Mucosa of gallbladder (tissue), 1 donor: ENCODE measurements at places on chromosomes 2 and 18.

- DNase-seq: no peak
Measured at GRCh38 chr2:139209586-139209985, 429.4 kb upstream of the NXPH2 start.

DNA sequence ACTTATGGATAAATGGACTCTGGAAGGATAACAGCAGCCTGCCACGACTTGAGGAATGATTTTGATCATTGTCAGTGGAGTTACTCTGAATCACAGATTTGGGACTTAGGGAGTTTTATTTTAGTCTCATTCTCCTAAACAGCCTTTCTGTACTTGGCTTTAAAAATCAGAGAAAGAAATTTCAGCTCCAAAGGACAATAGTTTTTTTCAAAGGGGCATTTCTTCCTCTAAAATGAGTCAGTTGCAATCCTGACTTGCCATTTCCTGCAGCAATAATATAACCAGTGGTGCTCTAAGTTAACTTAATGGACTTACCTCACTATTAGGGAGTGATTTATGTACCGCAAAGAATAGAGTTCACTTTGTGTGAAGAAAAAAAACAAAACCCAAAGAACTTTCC, 35.1 kb upstream of the MTX2 start:
- DNase-seq: no peak

DNA sequence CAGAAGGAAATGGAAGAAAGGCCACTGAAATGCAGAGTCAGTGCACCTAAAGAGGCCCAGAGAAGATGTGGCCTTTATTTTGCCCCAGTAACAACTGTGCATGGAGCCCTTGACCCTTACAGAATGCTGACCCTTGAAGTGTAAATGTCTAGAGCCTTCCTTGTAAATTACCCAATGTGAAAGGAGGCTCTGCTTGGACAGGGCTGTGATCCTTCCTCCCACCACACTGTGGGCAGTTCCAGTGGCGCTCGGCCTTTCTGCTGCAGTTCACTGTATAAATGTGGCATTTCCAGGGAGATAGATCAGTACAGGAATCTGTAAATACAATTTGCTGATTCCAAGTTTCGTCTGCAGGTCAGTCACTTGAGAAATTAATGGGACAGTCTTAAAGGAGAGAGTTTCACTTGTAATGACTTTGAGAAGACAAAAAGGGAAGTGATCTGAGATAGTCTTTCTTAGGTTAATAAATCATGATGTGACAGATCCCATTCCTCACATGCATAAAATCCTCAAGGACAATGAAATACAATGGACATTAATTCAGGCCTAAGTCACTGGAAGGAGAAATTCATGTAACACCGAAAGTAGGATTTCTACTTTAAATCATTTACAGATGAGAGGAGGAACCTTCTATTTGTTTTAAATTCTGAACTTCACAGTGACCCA, 133.8 kb upstream of the LMAN1 start:
- DNase-seq: no peak

DNA sequence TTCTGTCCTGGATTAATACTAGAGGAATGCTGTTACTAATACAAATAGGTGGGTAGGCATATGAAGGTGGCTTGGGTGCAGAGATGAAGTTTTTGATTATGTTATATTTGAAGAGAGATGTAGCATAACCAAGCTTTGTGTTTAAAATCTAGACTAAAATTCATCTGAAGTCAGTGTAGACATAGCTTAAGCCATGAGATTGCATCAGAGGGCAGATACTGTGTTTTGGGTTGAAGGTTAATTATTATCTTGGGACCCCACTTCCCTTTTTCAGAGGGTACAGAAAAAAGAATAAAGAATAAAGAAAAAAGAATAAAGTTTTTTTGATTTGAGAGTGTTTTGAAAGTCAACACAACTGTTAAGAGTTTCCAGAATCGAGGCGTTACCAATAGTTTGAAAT, 13.0 kb downstream of the PPM1B start:
- no peak for DNase-seq

GRCh38 chr18:62992877-62993365, 277.6 kb downstream of the PHLPP1 start:
- DNase-seq: peak; percentile 10

GRCh38 chr18:42306594-42306980, 351.6 kb downstream of the PIK3C3 start:
- DNase-seq: no peak

- DNase-seq: no peak
Measured at GRCh38 chr2:153043385-153043784, 325.0 kb downstream of the ARL6IP6 start.

GRCh38 chr2:48137829-48138228, 231.5 kb upstream of the FBXO11 start:
- no peak for DNase-seq

DNA sequence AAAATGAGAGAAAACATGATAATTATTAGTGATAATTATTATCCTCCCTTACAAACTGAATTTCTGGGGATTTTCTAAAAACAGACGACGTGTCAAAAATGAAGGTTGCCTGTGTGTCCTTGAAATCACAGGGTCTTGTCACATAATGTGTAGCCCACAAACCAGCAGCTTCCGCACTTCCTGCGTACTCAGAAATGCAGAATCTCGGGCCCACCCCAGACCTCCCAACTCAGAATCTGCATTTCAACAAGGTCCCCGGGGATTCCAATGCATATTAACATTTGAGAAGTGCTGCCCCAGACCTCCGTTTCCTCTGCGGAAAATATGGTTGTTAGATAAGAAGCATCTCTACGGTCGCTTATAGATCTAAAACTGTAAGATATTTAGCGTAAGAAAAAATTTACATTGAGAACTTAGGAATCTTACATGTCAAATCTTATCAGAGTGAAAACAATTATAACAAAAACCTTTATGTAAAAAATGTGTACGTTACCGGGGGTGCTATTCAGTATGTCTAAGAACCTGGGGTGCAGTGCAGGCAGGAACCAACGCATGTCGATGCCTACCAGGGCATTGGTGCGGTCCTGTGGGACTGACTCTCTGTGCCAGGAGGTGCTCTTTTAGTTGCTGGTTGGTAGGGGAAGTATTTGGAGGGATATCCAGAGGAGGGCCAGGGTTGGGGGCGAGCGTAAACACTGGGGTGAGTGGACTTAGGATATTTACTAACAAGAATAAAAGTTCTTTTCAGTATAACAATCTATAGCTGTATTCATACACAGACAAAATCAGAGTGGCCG, 15.2 kb downstream of the CDKL4 start:
- no peak for DNase-seq

GRCh38 chr2:129907256-129907998, 72.0 kb upstream of the RAB6C start:
- DNase-seq: no peak

- no peak for DNase-seq
Measured at GRCh38 chr2:182920631-182921056, 54.2 kb upstream of the FRZB start.

GRCh38 chr18:26424428-26425147, 123.8 kb downstream of the KCTD1 start:
- no peak for DNase-seq

DNA sequence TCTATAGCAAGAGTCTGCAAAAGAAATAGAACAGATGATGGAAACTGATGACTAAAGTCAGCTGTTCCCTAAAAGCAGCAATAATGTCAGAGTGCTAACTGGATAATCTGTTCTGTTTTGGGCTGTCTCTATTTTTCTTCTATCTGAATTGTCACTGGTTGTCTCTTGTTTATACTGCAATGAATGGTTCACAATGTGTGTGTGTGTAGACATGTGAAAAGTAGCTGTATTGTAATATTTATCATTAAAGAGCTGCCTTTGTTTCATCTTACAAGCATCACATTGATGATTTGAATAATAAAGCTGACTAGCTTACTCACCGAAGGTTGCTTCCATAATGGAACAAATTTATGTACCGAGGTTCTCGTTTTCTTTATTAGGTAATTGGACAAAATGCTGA, 456.0 kb upstream of the ZEB2 start:
- no peak for DNase-seq

GRCh38 chr18:2997429-2997828, 15.5 kb downstream of the LPIN2 start:
- DNase-seq: no peak

DNA sequence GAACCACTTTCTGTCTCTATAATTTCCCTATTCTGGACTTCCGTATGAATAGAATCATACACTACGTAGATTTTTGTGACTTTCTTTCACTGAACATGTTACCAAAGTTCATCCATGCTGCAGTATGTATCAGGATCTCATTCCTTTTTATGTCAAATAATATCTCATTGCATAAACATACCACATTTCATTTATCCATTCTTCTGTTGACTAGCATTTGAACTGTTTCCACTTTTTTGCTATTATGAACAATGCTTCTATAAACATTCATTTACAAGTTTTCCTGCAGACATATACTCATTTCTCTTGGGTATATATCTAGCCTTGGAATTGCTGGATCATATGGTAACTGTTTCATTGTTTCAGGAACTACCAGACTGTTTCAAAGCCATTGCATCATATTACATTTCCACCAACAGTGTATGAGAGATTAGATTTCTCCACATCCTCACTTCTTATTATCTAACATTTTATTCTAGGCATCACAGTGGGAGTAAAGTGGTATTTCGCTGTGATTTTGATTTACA, 186.2 kb downstream of the DYM start:
- DNase-seq: no peak

DNA sequence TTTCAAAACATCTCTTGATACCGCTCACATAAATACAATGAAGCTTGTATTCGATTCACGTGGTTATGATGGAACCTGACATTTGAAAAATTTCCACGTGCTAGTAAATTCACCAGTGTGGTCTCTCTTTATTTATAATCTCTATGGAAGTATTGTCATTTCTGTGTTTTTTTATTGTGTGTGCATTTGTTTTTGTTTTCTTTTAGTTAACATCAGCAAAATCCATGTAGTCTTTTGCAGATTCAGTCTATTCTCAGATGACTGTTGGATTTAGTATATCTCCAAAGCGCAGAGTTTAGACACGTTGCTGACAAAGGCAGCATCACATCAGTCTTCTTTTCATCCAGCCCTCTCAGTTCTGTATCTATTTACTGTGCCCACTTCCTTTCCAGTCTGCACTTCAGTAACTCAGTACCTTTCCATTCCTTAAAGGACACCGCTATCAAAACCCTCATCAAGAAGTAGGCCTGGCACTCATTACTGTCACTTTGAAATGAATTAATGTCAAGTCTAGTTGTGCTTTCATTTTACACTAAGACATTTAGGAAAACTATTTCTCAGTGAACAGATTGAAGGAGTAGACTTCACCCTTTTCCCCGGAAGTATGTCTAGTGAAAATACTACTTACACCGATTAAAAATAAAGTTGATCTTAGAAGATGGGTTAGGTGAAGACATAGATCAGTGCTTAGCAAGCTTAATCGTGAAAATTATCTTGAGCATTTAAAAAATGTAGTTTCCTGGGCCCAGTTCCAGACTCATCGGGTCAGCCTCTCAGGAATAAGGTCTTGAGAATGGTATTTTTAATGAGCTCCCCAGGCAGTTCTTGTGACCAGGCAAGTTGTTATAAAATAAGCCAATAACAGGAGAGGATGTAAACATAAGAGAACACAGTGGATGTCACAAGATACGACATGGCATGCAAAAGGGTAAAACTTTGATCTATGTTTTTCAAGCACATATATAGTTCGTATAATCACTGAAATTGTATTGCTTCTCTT, 506.8 kb upstream of the ZEB2 start:
- no peak for DNase-seq

- DNase-seq: no peak
Measured at GRCh38 chr18:1018181-1018681, 113.6 kb downstream of the ADCYAP1 start.
